ENCODE measurements at places on chromosomes 12 and 14. TPM values are rescaled to one million over a fixed set of nuclear protein-coding genes. Genes with fewer than 3 reads are reported as not detected.

The OR4E2 gene
- total RNA-seq: not detected

The OR11H6 gene
- not detected for total RNA-seq

The PLCZ1 gene
- not detected for total RNA-seq

DNA sequence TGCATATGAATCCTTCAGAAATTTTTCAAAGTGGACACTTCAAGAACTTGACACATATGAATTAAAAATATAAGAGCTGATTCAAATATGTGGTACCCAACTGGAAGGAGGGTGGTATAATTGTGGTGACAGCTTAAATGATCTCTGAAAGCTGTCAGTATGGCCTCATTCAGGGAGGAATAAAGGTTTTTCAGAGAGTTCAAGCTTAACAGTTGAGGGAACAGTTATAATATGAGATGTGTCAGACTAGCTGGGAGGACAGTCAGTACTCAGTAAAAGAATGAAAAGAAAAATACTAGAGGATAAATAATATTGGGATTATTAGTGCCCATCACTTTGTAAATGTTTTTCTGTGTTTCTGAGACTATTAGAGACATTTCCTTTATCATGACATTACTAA lies 277.5 kb downstream of the RASSF9 start:
- no peak for DNase-seq

GRCh38 chr14:73465823-73466532 lies 7.6 kb upstream of the NUMB start:
- DNase-seq: no peak

DNA sequence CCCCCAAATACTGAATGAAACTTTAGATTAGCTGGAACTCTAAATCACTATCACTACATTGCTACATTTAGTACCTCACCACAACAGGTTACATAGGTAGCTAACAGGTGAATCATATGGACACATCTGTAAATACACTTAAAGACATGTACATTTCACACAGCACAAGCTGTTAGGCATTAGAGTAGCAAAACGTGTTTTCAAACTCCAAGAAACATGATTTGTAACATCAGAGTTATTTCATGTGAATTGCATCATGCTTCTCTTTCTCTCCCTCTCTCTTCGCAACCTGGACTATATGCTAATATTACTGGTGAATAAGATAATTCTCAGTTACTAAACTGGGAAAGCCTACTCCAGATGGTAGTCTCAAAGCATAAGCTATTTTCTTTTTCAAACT lies 4.3 kb downstream of the SEL1L start:
- DNase-seq: no peak
